CD4-positive, alpha-beta memory T cell (primary cell): ENCODE measurements at places on chromosomes 1 and 21. TPM values are rescaled to one million over a fixed set of nuclear protein-coding genes. Genes with fewer than 3 reads are reported as not detected.
A peak's percentile ranks its signal among the peaks of the same experiment; 100 is the strongest.

DNA sequence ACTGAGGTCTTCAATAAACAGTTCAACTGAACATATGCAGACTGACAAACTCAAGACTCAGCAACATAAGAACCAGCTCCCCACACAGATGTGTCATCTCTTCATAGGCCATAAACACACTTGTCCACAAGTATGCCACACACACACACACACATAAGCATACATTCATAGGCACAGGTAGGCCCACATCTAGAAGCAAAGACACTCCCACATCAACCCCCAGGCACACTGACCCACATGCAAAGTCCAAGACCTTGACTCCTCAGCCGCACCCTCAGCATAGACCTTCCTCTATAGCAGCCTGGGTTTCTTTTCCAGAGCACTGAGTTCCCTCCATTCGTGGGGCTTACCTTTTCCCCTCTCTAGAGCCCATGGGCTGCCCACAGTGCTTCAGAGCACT is 1.4 kb downstream of the LAD1 start:
- DNase-seq: no peak

CDC73 gene
- 70.5 TPM for polyA plus RNA-seq

CYYR1 gene
- polyA plus RNA-seq: not detected

GRCh38 chr1:192489047-192489446 is 86.5 kb upstream of the RGS1 start:
- DNase-seq: no peak

GRCh38 chr1:44707959-44708831 is 22.8 kb downstream of the RNU5D-1 start:
- peak; percentile 39 for DNase-seq

ARL8A gene
- 10.8 TPM for polyA plus RNA-seq

TAS1R1 gene
- not detected for polyA plus RNA-seq

NTNG1 gene
- not detected for polyA plus RNA-seq

DSTYK gene
- polyA plus RNA-seq: 8.8 TPM

DNA sequence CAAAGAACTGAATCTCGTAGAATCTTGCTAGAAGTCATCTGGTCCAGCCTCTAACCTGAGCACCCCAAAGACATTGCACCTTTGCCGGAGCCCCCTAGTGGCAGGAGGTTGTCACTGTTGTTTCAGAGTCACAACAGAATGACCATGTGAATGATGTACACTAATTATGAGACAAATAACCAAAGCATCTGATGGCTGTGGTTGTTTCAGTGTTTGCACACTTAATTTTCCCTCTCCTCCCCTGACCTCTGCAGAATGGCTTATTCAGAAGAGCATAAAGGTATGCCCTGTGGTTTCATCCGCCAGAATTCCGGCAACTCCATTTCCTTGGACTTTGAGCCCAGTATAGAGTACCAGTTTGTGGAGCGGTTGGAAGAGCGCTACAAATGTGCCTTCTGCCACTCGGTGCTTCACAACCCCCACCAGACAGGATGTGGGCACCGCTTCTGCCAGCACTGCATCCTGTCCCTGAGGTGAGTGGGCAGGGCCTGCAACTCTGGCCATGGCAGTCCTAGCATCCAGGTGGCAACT is 26.4 kb downstream of the TRAF5 start:
- DNase-seq: peak; percentile 42

DNA sequence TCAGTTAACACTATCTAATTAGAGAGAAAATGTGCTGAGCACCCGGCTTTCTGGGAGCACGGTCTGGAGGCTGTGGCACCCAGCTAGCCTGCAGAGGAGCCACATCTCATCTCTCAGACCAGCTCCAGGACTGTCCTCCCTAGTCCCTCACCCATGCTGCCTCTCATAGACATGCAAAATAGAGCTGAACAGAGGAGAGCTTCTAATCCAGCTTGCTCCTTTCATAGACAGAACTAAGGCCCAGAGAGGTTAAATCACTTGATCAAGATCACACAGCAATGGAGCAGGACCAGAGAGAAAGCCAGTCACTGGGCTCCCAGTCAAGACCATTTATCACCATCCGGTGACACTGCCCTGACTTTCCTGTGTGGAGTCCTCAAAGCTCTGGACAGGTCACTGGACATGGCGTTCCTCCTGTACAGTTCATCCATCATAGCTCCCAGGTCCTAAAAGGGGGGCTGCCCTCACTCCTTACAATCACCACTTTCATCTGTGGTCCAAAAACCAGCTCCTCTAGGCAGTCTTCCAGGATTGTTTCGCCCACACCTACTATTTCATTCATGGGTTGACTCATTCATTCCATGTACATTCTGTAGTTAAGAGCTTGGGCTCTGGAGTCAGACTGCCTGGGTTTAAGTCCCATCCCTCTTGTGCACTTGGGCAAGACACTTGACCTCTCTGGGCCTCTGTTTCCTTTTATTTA is 8.8 kb upstream of the CAMK2N1 start:
- DNase-seq: no peak

GNAT2 gene
- not detected for polyA plus RNA-seq

DNA sequence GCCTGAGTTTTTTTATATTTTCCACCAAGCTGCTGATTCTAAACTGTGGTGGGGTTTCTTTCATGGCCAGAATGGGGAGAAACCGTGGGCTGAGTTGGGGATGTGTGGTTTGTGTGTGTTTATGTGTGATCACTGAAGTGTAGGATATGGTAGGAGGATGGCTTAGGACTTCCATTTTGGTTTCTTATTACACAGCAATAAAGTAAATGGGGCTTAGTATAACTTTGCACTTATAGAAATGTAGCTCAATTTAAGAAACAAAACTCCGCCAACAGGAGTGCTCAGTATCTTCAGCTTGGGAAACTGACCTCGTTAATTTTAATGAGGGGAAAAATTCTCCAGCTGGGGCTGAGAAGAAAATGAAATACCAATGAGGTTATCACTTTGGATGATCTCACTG is 77.8 kb downstream of the PBX1 start:
- no peak for DNase-seq

DNA sequence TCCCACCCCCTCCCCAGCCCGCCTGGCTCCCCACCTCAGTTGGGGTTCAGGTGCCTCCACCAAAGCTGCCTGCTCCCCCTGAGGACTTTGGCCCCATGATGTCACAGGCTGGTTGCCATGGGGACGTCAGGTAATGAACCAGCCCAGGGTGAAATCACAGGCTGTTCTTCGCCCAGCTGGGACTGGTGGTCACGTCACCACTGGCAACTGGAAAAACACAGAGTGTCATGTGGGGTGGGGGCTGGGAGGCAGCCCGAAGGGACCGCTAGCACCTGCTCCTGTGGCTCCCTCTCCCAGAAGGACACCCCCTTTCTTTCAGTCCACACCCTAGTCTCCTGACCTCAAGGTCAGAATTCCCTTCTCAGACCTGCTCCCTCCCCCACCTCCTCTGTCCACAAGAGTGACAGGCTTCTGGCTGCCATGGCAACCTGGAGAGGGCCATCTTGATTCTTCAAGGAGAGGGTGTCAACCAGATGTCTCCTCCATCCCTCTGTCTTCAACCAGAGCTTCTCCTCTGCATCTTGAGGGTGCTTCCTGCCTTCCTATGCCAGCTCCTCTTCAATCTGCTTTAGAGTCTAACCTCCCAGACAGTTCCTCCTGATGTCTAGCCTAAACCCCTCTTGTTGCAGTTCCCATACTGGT is 6.2 kb downstream of the FAM131C start:
- no peak for DNase-seq

IQCC gene
- polyA plus RNA-seq: 2.3 TPM

- no peak for DNase-seq
These were observed 9.5 kb upstream of the DEGS1 start for GRCh38 chr1:224173523-224173922.

- no peak for DNase-seq
These were observed 40.5 kb downstream of the ESRRG start for GRCh38 chr1:216682752-216683151.

DNA sequence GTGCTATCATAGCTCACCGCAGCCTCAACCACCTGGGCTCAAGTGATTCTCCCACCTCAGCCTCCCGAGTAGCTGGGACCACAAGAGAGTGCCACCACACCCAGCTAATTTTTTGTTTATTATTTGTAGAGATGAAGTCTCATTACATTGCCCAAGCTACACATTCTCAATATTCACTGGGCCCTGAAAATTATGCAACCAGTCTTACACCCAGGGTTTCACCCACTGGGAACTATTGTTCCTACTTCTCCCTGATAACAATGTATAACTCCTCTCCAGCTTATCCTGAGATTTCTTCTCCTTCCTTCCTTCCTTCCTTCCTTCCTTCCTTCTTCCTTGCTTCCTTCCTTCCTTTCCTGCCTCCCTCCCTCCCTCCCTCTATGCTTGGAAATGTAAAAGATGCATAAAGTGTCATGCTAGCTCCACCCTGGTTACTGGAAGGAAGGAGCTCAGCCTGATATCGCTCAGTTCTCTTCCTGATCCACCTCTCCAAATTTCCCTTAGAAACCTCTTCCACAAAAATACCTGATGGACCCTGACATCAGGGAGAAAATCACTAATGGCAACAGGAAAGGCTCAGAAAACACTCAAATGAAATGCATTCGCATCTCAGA is 11.2 kb upstream of the VSIG8 start:
- no peak for DNase-seq

SLC6A17 gene
- polyA plus RNA-seq: not detected

DYNLT5 gene
- not detected for polyA plus RNA-seq

DNA sequence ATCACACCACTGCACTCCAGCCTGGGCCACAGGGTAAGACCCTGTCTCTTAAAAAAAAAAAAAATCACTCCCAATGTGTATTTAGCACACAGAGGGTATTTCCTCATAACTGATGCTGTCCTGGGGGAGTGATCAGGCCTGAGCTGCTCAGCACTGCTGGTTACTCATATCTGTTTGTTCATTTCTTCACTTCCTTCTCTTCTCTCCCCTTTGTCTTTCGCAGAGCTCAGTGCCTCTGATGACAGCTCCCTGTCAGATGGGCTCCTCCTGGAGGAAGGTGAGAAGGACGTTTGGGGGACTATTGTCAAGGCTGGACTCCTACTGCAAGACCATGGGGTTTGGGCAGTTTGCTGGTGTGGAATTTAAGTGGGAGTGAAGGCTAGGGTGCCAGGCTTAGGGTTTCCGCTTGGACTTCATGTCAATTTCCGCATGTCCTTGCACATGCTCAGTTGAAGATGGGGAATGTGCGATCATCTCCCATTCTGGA is 13.0 kb downstream of the INAVA start:
- no peak for DNase-seq

DNA sequence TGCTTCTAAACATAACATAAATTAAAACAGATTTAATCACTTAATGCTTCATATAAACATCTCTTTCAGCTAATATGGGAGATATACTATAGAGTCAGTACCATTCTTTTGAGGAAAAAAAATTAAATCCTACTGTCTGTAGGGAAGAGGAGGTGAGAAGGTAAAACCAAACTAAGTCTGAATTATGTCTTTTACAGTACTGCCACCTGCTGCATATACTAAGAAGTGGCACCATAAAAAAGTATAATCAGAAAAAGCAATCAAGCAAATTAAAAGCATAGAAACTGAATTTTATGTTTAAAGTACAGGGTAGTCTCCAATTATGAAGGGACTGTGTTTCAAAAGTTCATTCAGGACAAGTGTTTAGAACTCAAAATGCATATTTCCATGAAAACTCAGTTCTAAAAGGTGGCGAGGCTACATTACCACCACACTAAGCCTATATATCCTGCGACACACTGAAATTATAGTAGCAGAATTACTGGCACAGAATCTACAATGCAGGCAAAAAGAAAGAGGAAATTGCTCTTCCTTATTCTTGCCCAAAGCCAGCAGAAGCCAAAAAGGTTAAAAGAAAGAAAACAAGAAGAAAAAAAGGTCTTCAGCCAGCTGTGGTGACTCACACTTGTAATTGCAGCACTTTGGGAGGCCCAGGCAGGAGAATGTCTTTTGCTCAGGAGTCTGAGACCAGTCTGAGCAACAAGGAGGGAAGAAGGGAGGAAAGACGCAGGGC is 9.0 kb downstream of the NSL1 start:
- DNase-seq: peak; percentile 38

AIM2 gene
- polyA plus RNA-seq: 2.9 TPM
